ENCODE measurements at places on chromosomes 2 and 18. TPM values are rescaled to one million over a fixed set of nuclear protein-coding genes. Genes with fewer than 3 reads are reported as not detected.

Gene ZBTB7C
- not detected for total RNA-seq

Gene NOSTRIN
- not detected for total RNA-seq

Gene PSMA8
- total RNA-seq: 2.0 TPM

Gene RGPD4
- total RNA-seq: 0.14 TPM

Gene STON1
- 0.97 TPM for total RNA-seq

Gene VWC2L
- total RNA-seq: not detected

Gene MC5R
- total RNA-seq: not detected

Gene IAH1
- total RNA-seq: 63.7 TPM

Gene IGFBP5
- not detected for total RNA-seq

Gene ELOA2
- not detected for total RNA-seq

Gene PDE11A
- total RNA-seq: not detected

Gene LIPT1
- 4.7 TPM for total RNA-seq

Gene EFEMP1
- not detected for total RNA-seq

Gene KCNS3
- 0.11 TPM for total RNA-seq

Gene SLC9A4
- not detected for total RNA-seq

Gene CDK5R2
- total RNA-seq: not detected

Gene FTCDNL1
- 4.3 TPM for total RNA-seq

Gene SOX11
- total RNA-seq: not detected

Gene SCYGR4
- total RNA-seq: not detected

Gene KLHL29
- total RNA-seq: 2.0 TPM

Gene GLI2
- not detected for total RNA-seq

Gene SESTD1
- 9.4 TPM for total RNA-seq

Gene TMX3
- total RNA-seq: 49.9 TPM

Gene KDSR
- 78.6 TPM for total RNA-seq

Gene CHRNG
- total RNA-seq: not detected

Gene RTP5
- total RNA-seq: not detected

Gene RSAD2
- 10.2 TPM for total RNA-seq

Gene NR4A2
- 19.1 TPM for total RNA-seq

Gene RALB
- total RNA-seq: 34.3 TPM

Gene HK2
- total RNA-seq: 105 TPM

Gene COL5A2
- total RNA-seq: 0.32 TPM

Gene MROH2A
- not detected for total RNA-seq

Gene ECEL1
- total RNA-seq: 0.23 TPM

Gene FRZB
- not detected for total RNA-seq

Gene G6PC2
- not detected for total RNA-seq
